ENCODE measurements at places on chromosomes 4 and X.

- peak; percentile 19 for DNase-seq
Measured at GRCh38 chr4:165096776-165097175, 15.9 kb downstream of the TMEM192 start.

- DNase-seq = no peak
Measured at GRCh38 chrX:19912-20571, 261.1 kb upstream of the PLCXD1 start.

DNA sequence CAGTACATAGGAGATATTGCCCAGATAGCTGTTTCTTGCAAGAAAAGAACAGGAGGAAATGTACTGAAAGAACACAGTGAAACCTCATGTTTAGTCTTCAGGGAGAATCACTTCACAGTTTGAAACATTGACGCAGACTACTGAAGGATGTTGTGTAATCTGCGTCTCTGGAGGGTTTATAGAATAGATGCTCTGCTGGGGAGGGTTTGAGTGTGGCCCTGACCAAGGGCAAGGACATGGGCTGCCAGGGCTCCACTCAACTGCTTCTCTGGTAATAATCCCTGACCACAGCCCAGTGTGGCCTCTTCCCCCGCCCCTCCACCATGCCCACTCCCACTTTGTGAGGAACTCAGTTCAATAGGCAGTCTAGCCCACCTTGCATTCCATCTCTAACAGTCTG is 15.8 kb upstream of the ACE2 start:
- DNase-seq = no peak

- DNase-seq = no peak
Measured at GRCh38 chr4:86556791-86557415, 37.2 kb upstream of the PTPN13 start.

GRCh38 chrX:23012162-23012561 is 12.4 kb downstream of the DDX53 start:
- DNase-seq = peak; percentile 86

- DNase-seq = no peak
Measured at GRCh38 chrX:22800360-22800759, 199.4 kb upstream of the DDX53 start.

- no peak for DNase-seq
Measured at GRCh38 chr4:94551643-94552564, 100.2 kb downstream of the PDLIM5 start.
